Activated CD4-positive, alpha-beta memory T cell treated with anti-CD3 and anti-CD28 coated beads, Interleukin-2, amount 10 ng/mL, durations not matched to agents 7 days and 5 days (primary cell): ENCODE measurements at places on chromosomes 7 and 10. TPM values are rescaled to one million over a fixed set of nuclear protein-coding genes. Genes with fewer than 3 reads are reported as not detected.

DNA sequence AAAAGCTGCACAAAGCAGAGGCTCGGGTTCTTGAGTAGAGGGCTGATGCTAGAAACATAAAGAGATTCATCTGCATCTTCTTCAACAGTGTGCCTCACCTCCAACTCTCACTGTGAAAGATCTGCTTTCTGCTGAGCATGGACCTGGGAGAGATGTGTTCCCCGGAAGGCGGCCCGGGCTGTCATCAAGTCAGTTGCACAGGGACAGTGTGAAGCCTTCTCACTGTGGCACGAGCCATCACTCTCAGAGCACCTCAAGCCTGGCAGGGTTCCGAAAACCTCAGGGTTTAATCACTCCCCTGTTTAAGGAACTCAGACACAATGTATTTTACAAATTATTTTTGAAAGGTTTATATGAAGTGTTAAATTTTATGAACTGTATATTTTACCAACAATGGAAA lies 98.7 kb downstream of the RBM20 start:
- H3K36me3 ChIP-seq, result no peaks in the 10 kb centered on the region
- H3K27ac ChIP-seq, result no peak overlapping the region
- peak overlapping the region; percentile 25 for H3K4me3 ChIP-seq
- no peaks in the 10 kb centered on the region for H3K27me3 ChIP-seq
- DNase-seq, result no peak

Gene CFAP69
- total RNA-seq, result not detected

GRCh38 chr10:23157239-23157681 lies 34.9 kb upstream of the PTF1A start:
- H3K27me3 ChIP-seq, result peaks cover 19% of the 10 kb centered on the region
- H3K27ac ChIP-seq, result no peak overlapping the region
- no peaks in the 10 kb centered on the region for H3K36me3 ChIP-seq
- DNase-seq, result no peak
- H3K4me1 ChIP-seq, result peaks cover 7% of the 10 kb centered on the region

DNA sequence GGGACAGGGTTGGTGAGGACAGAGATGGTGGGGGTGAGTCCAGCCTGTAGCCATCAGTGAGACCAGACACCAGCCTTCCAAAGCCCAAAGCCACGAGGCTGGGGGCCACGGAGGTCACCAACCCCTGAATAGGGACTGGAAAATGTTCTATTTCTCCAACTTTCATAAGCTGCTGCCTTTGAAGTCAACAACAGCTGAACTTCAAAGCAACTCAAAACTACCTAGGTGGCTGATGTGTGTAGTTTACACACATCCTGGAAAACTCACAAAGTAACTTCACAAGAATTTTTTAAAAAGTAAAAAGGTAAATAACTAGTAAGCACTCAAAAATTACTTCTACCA lies 88.8 kb downstream of the CHST15 start:
- no peak overlapping the region for H3K27ac ChIP-seq
- no peaks in the 10 kb centered on the region for H3K4me1 ChIP-seq
- no peak overlapping the region for H3K4me3 ChIP-seq
- no peaks in the 10 kb centered on the region for H3K27me3 ChIP-seq
- H3K36me3 ChIP-seq, result no peaks in the 10 kb centered on the region

Gene ANXA7
- 98.7 TPM for total RNA-seq

GRCh38 chr7:68862736-68863135 lies 735.5 kb upstream of the AUTS2 start:
- no peak for DNase-seq
- no peaks in the 10 kb centered on the region for H3K4me1 ChIP-seq
- H3K27me3 ChIP-seq, result no peaks in the 10 kb centered on the region
- H3K36me3 ChIP-seq, result no peaks in the 10 kb centered on the region
- H3K4me3 ChIP-seq, result no peak overlapping the region

DNA sequence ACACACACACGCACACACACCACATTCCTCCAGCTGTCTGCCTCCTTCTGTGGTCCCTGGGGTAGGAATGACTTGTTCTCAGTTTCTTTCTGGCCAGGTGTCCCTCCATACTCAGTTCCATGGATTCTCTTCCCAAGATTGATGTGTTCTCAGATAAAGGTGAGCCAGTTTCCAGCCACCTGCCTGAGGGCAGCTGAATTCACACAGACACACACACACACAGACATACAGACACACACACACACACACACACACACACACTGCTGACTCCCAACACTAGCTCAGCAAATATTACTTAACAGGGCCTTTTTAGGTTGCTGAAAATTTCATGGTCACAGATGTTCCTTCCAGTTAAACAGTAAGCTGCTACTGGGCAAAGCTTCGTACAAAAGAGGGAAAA lies 45.4 kb upstream of the GDF10 start:
- H3K4me3 ChIP-seq, result no peak overlapping the region
- peaks cover 19% of the 10 kb centered on the region for H3K4me1 ChIP-seq
- no peak for DNase-seq

Gene TDRD1
- 0.35 TPM for total RNA-seq

DNA sequence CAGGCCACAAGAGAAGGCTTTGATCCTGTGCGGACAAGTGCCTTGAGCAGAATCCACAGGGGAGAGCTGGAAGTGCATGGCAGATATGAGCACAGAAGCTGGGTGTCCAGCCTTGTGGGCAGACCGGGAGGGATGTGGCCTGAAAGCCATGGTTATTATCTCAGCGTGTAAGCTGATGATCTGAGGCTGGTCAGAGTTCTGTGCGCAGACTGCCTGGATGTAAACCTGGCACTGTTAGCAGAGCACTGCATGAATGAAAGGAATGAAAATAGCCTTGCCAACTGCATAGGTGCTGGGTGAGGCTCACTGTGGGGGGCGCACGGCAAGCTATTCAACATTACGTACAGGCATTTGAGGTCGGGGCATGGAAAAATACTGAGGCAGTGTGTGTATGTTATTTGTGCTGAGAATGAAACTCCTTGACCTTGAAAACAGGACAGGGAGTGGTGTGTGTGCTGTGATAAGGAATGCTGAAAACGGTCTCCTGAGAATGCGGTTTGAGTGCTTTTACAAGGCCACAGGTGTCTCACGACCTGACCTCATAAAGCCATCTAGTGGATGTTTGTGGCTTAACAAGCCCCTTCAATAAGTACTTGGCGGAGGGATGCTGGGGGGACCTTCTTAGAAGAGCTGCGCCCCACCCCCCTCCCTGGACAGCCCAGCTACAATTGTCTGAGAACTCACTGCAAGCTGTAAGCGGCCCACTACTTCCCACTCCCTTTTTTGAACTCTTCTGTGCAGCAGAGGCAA lies 18.7 kb downstream of the AKR1C1 start:
- H3K4me3 ChIP-seq, result no peak overlapping the region
- no peak overlapping the region for H3K27ac ChIP-seq
- DNase-seq, result no peak
- no peaks in the 10 kb centered on the region for H3K27me3 ChIP-seq
- no peaks in the 10 kb centered on the region for H3K4me1 ChIP-seq

Gene HMX3
- total RNA-seq, result not detected

Gene SLC26A5
- not detected for total RNA-seq
